Muscle of leg (tissue), 16 donors: ENCODE measurements at places on chromosomes 7 and 10.
A peak's percentile ranks its signal among the peaks of the same experiment; 100 is the strongest.

GRCh38 chr7:96665689-96666088 lies 44.0 kb downstream of the SEM1 start:
- no peak overlapping the region for H3K4me3 ChIP-seq
- no peaks in the 10 kb centered on the region for H3K27me3 ChIP-seq
- no peaks in the 10 kb centered on the region for H3K36me3 ChIP-seq
- H3K27ac ChIP-seq: no peak overlapping the region

- no peak for DNase-seq
- peaks cover 11% of the 10 kb centered on the region for H3K36me3 ChIP-seq
- no peak overlapping the region for H3K4me3 ChIP-seq
- H3K4me1 ChIP-seq: peaks cover 22% of the 10 kb centered on the region
- H3K27ac ChIP-seq: no peak overlapping the region
Measured at GRCh38 chr7:1546274-1546908, 9.6 kb downstream of the TMEM184A start.

DNA sequence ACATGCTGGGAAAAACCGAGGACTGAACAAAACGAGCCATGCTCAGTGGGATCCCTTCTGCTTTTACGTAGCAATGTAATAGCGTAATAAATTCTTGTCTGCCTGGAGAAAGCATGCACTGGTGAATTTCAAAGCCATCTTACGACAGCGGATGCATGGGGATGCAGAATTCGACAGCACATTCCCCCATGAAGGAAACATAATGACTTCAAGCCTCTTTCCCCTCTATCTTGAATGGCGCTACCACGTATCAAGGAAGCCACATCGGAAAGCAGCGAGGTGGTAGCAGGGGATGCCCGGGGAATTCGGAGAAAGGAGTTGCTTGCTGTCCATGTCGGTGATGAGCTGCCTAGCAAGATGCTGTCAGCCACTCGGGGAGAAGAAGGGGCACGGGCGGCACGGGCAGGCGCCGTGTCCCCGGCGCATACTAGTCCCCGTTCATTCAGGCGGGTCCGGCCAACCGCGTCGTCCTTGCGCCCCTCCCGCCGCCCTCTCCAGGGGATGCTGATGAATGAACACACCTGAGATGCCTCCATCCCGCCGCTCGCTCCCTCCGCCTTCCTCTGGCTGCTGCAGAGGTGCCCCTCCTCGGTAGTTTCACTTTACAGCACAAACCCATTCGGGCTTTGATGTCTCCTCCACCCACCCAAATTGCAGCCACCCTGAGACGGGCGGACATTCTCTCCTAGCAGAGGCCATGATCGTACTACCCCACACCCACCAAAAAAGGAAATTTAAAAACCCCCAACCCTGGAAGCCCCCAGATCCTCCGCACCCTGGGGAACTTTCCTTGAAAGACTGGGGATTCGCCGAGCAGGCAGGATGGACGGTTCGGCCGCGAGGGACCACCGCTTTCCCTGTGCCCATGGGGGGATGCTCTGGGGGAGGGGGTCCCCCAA lies 644 bp downstream of the SORBS1 start:
- H3K27me3 ChIP-seq: peaks cover 9% of the 10 kb centered on the region
- H3K27ac ChIP-seq: peak overlapping the region; percentile 75
- no peaks in the 10 kb centered on the region for H3K36me3 ChIP-seq
- H3K4me1 ChIP-seq: peaks cover 14% of the 10 kb centered on the region
- peak; percentile 50 for DNase-seq

DNA sequence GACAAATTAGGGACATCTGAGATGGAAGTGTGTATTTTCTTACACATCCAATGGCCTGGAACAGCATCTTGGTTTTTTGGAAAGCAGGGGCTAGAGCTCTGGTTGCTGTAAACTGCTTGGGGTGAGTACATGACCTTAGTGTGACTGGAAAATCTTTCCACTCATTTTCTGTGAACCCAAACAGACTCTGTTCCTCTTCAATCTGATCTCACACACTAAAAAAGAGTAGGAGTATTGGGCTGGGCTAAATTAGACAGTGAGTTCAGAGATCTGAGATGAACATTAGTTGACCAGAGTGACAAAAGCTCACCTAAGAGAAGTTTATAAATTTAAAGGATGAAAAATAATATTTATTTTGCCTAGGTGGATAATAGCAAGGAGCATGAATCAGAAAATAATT lies 59.2 kb downstream of the OR13A1 start:
- no peak for DNase-seq
- peaks cover 3% of the 10 kb centered on the region for H3K27me3 ChIP-seq
- no peak overlapping the region for H3K4me3 ChIP-seq
- H3K4me1 ChIP-seq: no peaks in the 10 kb centered on the region
- H3K36me3 ChIP-seq: no peaks in the 10 kb centered on the region

DNA sequence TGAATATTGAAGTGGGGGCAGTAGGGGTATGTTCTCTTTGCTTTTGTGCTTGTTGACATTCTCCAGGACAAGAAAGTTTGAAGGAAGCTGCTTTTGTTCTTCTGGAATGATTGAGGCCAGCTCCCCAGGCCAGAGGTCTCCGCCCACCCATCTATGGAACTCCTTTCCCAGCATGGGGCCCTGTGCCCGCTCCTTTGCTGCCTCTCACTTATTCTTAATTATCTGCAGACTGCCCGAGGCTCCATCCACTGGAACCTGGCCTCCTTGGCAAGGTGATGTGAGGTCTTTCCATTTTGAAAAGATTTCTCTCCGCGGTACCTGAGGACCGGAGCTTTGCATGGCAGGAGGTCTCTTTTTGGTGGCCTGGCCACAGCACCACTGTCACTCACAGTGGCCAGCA lies 39.3 kb upstream of the MKI67 start:
- H3K36me3 ChIP-seq: no peaks in the 10 kb centered on the region
- H3K27ac ChIP-seq: no peak overlapping the region
- no peak for DNase-seq
- H3K4me3 ChIP-seq: no peak overlapping the region
- no peaks in the 10 kb centered on the region for H3K4me1 ChIP-seq
- peaks cover 12% of the 10 kb centered on the region for H3K27me3 ChIP-seq

DNA sequence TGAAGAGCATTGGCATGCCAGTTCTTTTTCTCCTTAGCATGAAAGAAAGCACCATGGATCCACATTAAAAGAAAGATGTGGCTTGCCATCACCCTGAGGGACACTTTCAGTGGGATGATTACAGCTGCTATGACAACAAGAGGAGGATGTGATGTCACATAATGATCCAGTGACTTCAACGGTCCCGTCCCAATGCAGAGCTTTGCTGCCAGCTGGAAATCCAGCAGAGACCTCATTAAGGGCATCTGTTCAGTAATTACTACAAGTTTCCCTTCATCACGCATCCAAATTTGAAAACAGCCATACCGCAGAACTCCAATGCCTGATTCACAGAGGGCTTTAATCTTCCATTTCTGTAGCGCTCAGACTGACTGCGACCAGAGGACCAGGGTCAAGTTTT lies 206.6 kb downstream of the LSM5 start:
- no peaks in the 10 kb centered on the region for H3K36me3 ChIP-seq
- no peak for DNase-seq
- H3K27ac ChIP-seq: no peak overlapping the region

DNA sequence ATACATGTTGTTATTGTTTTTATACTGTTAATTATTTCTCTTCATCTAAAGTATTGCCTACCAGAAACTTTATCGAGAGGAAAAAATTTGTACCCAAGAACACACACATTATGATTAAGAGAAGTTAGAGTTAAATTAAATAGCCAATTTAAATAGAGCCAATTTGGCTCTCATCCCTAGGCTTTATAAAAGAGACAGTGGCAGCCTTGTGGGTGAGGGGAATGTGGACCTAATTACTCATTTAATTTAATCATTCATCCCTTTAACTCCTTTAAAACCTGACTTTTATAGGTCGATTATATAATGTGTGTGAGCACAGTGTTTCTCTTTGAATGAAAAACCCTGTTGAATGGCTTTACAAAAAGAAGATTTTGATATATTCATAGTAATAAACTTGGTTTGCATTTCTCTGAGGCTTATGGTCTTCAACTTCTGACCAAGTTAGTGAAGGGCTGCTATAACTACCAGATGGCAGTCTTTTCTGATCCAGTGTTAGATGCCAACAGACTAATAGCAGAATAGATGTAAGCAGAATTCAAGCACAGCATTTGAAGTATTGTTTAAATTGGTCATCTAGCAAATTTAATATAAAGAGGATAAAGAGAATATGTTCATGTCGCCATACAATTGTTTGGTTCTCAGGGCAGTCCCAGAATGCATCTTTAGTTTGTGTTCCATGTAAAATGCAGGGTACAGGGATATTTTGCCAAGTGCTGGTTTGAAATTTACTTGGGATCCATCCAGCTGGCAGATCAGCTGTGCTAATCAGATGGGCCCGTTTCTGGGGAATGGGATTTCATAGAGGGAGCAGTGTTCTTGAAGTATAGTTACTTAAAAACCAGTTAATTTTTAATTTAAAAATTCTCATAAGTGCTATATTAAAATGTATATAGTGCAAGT lies 25.3 kb downstream of the ADD3 start:
- H3K4me1 ChIP-seq: peaks cover 6% of the 10 kb centered on the region
- H3K27ac ChIP-seq: peak overlapping the region; percentile 17
- no peak overlapping the region for H3K4me3 ChIP-seq
- peak; percentile 52 for DNase-seq
- no peaks in the 10 kb centered on the region for H3K36me3 ChIP-seq
- no peaks in the 10 kb centered on the region for H3K27me3 ChIP-seq

- no peaks in the 10 kb centered on the region for H3K27me3 ChIP-seq
- no peak overlapping the region for H3K4me3 ChIP-seq
- H3K36me3 ChIP-seq: no peaks in the 10 kb centered on the region
- H3K4me1 ChIP-seq: no peaks in the 10 kb centered on the region
- no peak overlapping the region for H3K27ac ChIP-seq
Measured at GRCh38 chr7:11875635-11876034, 43.6 kb upstream of the THSD7A start.

DNA sequence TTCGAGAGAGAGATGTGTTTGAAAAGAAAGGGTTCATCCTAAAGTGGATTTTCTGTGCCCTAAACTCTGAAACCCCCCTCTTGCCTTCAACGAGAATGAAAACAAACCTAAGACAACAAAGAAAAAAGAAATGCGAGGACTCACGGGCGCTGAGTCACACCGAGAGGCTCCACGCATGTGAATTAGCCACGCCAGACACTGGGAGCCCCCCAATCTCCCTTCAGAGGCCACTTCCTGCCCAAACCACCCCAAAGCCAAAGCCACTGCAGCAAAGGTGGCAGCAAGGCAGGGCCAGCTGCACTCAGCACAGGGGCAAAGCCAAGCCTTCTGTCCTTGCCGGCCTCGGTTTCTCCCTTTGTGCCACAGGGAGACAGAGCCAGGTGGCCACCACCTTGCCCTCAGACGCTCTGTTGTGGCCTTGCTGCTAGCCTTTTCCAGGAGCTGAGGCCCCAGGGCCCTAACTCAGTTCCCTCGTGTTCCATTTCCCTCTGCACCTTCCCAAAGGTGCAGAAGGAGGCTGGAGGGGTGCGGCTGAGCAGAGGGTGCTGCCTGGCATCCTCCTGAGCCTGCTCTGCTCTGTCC lies 93.3 kb downstream of the FAM53B start:
- H3K4me3 ChIP-seq: no peak overlapping the region
- DNase-seq: no peak
- peak overlapping the region; percentile 53 for H3K27ac ChIP-seq

GRCh38 chr10:23516530-23516929 lies 77.7 kb downstream of the OTUD1 start:
- no peaks in the 10 kb centered on the region for H3K36me3 ChIP-seq
- no peaks in the 10 kb centered on the region for H3K4me1 ChIP-seq
- no peak overlapping the region for H3K4me3 ChIP-seq
- no peaks in the 10 kb centered on the region for H3K27me3 ChIP-seq
- no peak overlapping the region for H3K27ac ChIP-seq

DNA sequence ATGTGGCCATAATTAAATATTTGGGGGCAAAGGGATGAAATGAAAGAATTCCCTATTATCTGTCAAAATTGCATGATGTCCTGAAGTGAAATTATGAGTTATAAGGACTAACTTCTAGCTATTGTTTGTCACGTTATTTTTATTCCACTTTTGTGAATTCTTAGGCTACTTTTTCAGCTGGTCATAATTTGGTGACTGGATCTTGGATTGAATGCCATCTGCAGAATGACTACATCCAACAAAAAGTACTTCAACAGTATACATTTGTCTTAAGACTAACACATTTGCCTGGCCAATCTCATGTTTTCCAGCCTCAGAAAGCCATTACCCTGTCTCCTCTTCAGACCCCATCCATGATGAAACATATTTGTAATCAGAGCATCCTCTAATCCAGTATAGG lies 48.1 kb upstream of the WNT16 start:
- H3K27me3 ChIP-seq: no peaks in the 10 kb centered on the region
- no peaks in the 10 kb centered on the region for H3K36me3 ChIP-seq
- no peak for DNase-seq

GRCh38 chr10:42989481-42989921 lies 87.4 kb upstream of the RET start:
- no peaks in the 10 kb centered on the region for H3K36me3 ChIP-seq
- no peak for DNase-seq
- no peak overlapping the region for H3K27ac ChIP-seq
- no peaks in the 10 kb centered on the region for H3K27me3 ChIP-seq

- H3K4me1 ChIP-seq: peaks cover 11% of the 10 kb centered on the region
- peak; percentile 3 for DNase-seq
- peaks cover 26% of the 10 kb centered on the region for H3K27me3 ChIP-seq
- no peaks in the 10 kb centered on the region for H3K36me3 ChIP-seq
- H3K27ac ChIP-seq: no peak overlapping the region
Measured at GRCh38 chr7:136874393-136875032, 6.1 kb downstream of the CHRM2 start.

GRCh38 chr7:153698046-153698445 lies 354.2 kb upstream of the DPP6 start:
- DNase-seq: no peak
- H3K4me1 ChIP-seq: no peaks in the 10 kb centered on the region
- H3K27ac ChIP-seq: no peak overlapping the region
- no peak overlapping the region for H3K4me3 ChIP-seq
- no peaks in the 10 kb centered on the region for H3K27me3 ChIP-seq

- H3K36me3 ChIP-seq: no peaks in the 10 kb centered on the region
- no peak overlapping the region for H3K4me3 ChIP-seq
- no peaks in the 10 kb centered on the region for H3K27me3 ChIP-seq
- H3K27ac ChIP-seq: no peak overlapping the region
- peaks cover 6% of the 10 kb centered on the region for H3K4me1 ChIP-seq
Measured at GRCh38 chr7:20440472-20441105, 109.9 kb downstream of the ITGB8 start.

GRCh38 chr7:35038354-35038753 lies 1.1 kb upstream of the DPY19L1 start:
- H3K27ac ChIP-seq: no peak overlapping the region
- H3K36me3 ChIP-seq: no peaks in the 10 kb centered on the region
- peaks cover 10% of the 10 kb centered on the region for H3K4me1 ChIP-seq

DNA sequence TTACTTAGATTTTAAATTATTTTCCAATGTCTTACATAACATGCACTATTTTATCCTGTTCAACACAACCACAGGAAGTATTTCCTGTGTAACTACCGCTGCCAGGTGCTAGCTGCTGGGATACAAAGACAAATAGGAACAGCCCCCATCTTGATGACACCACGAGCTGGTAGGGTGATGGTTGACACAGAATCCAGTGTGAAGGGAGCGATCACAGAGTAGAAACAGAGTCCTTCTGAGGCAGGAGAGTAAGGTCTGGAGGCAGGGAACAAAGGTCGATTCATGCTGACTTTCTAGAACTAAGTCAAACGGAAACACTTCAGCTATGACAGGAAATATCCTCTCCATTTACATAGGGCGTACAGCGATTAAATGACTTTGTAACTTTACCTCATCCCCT lies 232.3 kb downstream of the ADAM12 start:
- no peaks in the 10 kb centered on the region for H3K36me3 ChIP-seq
- no peak overlapping the region for H3K27ac ChIP-seq
- peaks cover 24% of the 10 kb centered on the region for H3K4me1 ChIP-seq
- H3K4me3 ChIP-seq: no peak overlapping the region

- no peak overlapping the region for H3K27ac ChIP-seq
- no peaks in the 10 kb centered on the region for H3K4me1 ChIP-seq
- H3K36me3 ChIP-seq: no peaks in the 10 kb centered on the region
- no peaks in the 10 kb centered on the region for H3K27me3 ChIP-seq
- no peak overlapping the region for H3K4me3 ChIP-seq
- no peak for DNase-seq
Measured at GRCh38 chr7:93390660-93391059, 158.5 kb downstream of the VPS50 start.
